ENCODE measurements at places on chromosomes 4 and X. TPM values are rescaled to one million over a fixed set of nuclear protein-coding genes. Genes with fewer than 3 reads are reported as not detected.

Gene FRG2
- total RNA-seq: not detected

Gene CLDN34
- total RNA-seq: not detected

Gene AFF2
- not detected for total RNA-seq

Gene AREG
- total RNA-seq: 26.5 TPM

Gene HELT
- not detected for total RNA-seq

Gene PSMD10
- total RNA-seq: 65.9 TPM

Gene DUSP9
- 1.0 TPM for total RNA-seq

Gene MAGEE1
- 5.2 TPM for total RNA-seq

Gene DTHD1
- not detected for total RNA-seq

Gene CCDC158
- 0.03 TPM for total RNA-seq

Gene PDS5A
- total RNA-seq: 22.0 TPM

Gene HMX1
- total RNA-seq: 0.13 TPM

Gene GLOD5
- not detected for total RNA-seq

Gene ASMT
- 0.15 TPM for total RNA-seq

Gene TNMD
- not detected for total RNA-seq

Gene SLC4A4
- 1.7 TPM for total RNA-seq

Gene UGT2B7
- total RNA-seq: 0.35 TPM

Gene TMEM47
- 1.2 TPM for total RNA-seq

Gene FAM9B
- total RNA-seq: not detected

Gene LAP3
- total RNA-seq: 48.4 TPM

Gene GAGE12H
- not detected for total RNA-seq

Gene DGKK
- total RNA-seq: not detected

Gene MAGEC3
- not detected for total RNA-seq
